ENCODE measurements at places on chromosomes 2 and 18. TPM values are rescaled to one million over a fixed set of nuclear protein-coding genes. Genes with fewer than 3 reads are reported as not detected.

LYPD6B gene
- total RNA-seq = 2.4 TPM

FLACC1 gene
- total RNA-seq = 2.9 TPM

REG1A gene
- total RNA-seq = not detected

KYNU gene
- 8.8 TPM for total RNA-seq

CROCC2 gene
- under 0.01 TPM for total RNA-seq

PLEK gene
- 0.32 TPM for total RNA-seq

ABCB6 gene
- total RNA-seq = 26.9 TPM

MOCOS gene
- 12.5 TPM for total RNA-seq

DNAH7 gene
- 2.7 TPM for total RNA-seq

All from articular chondrocyte of knee joint (primary cell).